ENCODE measurements at places on chromosomes 1 and 21. TPM values are rescaled to one million over a fixed set of nuclear protein-coding genes. Genes with fewer than 3 reads are reported as not detected.

DNA sequence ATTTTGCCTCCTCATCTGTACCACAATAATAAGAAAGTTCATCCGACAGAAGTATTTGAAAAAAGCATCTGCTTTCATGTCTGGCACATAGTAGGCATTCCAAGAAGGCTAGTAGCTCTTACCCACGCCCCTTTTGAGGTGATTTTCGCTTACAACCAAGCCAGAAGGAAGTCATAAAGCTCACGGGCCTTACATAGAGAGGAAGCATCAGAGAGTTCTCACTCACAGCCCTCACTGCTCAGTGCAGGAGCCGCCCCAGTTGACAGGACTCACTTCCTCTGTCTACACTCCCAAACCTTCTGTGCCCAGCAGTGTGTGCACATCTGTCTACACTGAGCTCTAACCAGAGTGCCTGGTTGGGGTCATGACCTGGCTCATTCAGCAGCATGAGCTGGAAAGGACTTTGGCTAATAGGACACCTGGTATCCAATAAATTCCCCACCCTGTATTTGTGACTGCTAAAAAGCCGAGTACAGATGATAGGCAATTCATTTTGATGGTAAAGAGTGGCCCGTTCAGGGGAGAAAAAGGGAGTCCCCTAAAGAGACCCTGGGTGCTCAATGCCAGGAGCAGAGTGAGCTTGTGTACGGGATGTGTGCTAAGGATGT is 36.8 kb upstream of the DUSP10 start:
- no peaks in the 10 kb centered on the region for H3K4me1 ChIP-seq
- no peak overlapping the region for H3K4me3 ChIP-seq
- DNase-seq = no peak
- no peaks in the 10 kb centered on the region for H3K36me3 ChIP-seq
- H3K27me3 ChIP-seq = no peaks in the 10 kb centered on the region

DNA sequence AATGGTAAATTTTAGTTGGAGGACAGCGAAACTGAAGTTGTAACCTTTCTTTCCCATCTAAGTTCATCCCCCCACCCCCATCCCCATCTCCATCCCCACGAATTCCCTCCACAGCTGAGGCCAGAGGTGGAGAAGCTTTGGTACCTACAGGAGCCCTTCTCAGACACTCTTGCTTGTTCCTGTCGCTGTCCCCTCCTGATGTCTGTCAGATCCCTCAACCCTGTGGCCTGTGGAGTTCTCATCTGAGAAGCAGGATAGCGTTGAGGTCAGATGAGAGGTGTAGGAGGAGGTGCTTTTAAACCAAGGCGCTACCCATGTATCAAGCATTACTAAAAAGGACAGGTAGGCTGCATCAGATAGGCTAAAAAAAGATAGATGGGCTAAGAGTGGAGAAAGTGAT is 769 bp downstream of the NTPCR start:
- no peak for DNase-seq
- peaks cover 3% of the 10 kb centered on the region for H3K4me1 ChIP-seq
- H3K4me3 ChIP-seq = peak overlapping the region; percentile 98
- no peaks in the 10 kb centered on the region for H3K27me3 ChIP-seq

The TSPAN1 gene
- total RNA-seq = 0.18 TPM

DNA sequence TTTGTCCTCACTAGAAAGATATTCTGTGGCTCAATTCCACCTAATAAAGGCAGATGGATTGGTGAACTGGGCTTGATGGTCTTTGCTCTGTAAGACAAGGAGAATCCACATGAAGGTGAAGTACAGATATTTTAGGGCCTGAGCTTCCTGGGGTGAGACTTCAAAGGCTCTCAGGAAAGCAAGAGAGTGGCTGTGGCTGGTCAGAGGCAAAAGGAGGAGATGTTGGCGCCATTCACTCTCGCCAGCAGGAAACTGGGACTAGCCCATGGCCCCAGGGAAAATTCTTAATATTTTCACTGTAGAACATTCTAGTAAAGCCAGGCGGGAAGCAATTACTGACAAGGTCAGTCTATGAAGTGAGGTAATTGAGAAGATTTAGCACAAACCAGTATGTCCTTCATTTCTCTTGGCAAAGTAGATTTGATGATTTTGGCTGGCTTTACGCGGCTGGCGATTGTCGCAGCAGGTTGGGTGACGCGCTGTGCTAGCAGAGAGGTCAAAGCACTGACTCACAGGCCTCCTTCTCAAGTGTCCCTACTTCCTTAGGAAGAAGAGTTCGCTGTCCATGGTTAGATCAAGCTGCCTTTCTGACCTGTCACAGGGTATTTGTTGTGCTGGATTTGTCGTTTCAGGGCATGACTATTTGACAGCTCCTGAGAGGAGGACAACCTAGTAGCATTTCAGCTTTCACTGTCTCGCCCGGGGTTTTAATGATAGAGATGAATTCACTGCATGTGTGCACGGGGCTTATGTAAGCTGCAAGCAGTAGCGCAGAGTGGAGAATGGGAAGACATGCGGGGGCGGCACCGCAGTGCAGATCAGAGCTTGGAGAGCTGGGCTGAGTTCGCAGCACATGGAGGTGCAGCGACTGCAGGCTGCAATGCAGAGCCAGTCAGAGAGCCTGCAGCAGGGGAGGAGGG is 32.7 kb downstream of the XCL1 start:
- no peak overlapping the region for H3K4me3 ChIP-seq
- H3K36me3 ChIP-seq = no peaks in the 10 kb centered on the region
- H3K27me3 ChIP-seq = no peaks in the 10 kb centered on the region
- DNase-seq = peak; percentile 81

- no peaks in the 10 kb centered on the region for H3K36me3 ChIP-seq
- H3K27me3 ChIP-seq = no peaks in the 10 kb centered on the region
- DNase-seq = no peak
- no peaks in the 10 kb centered on the region for H3K4me1 ChIP-seq
Observed at GRCh38 chr1:236495467-236496112, 28.2 kb upstream of the LGALS8 start.

DNA sequence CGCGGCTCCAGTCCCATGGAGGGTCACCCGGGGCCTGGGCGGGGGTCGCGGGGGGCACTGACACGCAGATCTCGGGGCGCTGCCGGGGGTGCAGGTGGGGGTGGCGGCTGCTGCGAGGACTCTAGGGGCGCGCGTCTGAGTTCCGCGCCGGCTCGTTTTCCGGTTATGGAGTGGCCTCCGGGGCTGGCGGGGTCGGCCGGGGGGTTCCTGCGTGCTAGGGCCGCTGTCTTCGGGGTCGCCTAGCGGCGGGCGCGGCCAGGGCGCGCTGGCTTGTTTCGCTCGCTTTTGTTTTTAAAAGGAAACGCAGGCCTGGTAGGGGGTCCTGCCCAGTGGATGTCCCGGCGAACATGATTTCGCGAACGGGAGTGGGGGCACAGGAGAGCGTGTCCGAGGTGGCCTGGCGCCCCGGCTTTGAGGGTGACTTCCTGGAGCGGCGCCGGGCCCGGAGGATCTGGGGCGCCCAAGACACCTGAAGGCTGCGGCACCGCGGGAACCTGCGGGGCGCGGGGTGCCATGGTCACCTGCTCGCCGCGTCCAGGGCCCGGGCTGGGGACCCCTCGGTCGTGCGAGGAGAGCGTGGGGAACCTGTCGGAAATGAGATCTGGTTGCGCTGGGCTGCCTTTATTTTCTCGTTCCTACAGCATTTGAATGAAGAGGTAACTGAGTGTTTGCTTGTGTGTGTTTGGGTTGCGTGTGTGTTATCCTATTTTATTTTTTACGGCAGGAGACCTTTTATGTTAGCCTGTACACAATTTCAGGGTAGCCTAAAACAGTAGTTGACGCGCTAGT is 618 bp downstream of the ETS2 start:
- H3K4me1 ChIP-seq = peaks cover 4% of the 10 kb centered on the region
- H3K27ac ChIP-seq = peak overlapping the region; percentile 96
- H3K4me3 ChIP-seq = peak overlapping the region; percentile 97
- peak; percentile 69 for DNase-seq
- no peaks in the 10 kb centered on the region for H3K27me3 ChIP-seq

- DNase-seq = no peak
- H3K36me3 ChIP-seq = no peaks in the 10 kb centered on the region
- H3K27me3 ChIP-seq = no peaks in the 10 kb centered on the region
- H3K4me3 ChIP-seq = no peak overlapping the region
Observed at GRCh38 chr1:8107897-8108296, 81.8 kb upstream of the ERRFI1 start.

The CR1 gene
- 1.7 TPM for total RNA-seq

GRCh38 chr1:13494712-13495111 is 19.1 kb downstream of the LRRC38 start:
- no peak for DNase-seq
- no peaks in the 10 kb centered on the region for H3K36me3 ChIP-seq
- no peak overlapping the region for H3K4me3 ChIP-seq

DNA sequence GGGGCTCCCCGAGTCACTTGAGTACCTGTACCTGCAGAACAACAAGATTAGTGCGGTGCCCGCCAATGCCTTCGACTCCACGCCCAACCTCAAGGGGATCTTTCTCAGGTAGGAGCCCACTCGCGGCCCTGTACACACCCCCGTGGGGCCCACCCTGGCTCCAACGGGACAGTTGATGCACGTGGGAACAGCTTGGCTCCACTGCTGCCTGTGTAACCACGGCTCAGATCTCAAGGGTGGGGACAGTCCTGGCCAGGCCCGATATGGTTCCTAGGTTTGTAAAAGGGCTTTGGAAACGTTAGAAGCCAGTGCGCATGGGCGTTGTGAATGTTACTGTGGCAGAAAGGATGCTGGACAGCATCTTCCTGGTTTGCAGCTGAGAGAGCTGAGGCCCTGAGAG is 18.8 kb downstream of the PODN start:
- H3K4me3 ChIP-seq = no peak overlapping the region
- H3K27me3 ChIP-seq = no peaks in the 10 kb centered on the region
- peaks cover 3% of the 10 kb centered on the region for H3K36me3 ChIP-seq
- H3K27ac ChIP-seq = no peak overlapping the region
- H3K4me1 ChIP-seq = no peaks in the 10 kb centered on the region

DNA sequence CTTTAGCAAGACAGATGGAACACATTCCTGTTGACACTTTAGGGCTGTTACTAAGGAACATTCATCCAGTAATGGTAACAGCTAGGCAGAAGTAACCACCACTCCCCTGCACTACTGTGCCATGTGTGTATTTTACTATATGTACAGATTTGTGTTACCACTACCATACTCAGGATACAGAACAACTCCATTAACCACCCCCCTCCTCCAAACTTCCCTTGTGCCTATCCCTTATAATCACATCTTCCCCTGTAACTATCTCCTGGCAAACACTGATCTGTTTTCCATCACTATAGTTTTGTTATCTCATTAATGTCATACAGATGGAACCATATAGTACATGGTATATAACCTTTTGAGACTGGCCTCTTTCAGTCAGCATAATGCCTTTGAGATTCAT is 3.9 kb upstream of the POU2F1 start:
- DNase-seq = no peak
- no peak overlapping the region for H3K27ac ChIP-seq
- H3K4me1 ChIP-seq = no peaks in the 10 kb centered on the region
- H3K36me3 ChIP-seq = no peaks in the 10 kb centered on the region
- H3K27me3 ChIP-seq = no peaks in the 10 kb centered on the region

DNA sequence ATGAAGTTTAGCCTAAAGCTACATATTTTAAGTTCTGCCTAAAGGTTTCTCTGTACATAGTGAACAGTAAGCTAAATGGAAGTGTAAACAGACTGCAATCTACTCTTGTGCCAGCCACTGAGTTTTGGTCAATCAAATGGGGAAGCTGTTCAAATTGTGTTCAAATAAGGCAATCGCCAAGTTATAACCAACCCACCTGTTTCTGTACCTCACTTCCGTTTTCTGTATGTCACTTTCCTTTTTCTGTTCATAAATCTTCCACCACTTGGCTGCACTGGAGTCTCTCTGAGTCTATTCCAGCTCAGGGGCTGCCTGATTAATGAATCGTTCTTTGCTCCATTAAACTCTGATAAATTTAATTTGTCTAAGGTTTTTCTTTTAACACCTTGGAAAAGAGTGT is 10.8 kb upstream of the THEM4 start:
- no peak for DNase-seq
- H3K36me3 ChIP-seq = no peaks in the 10 kb centered on the region
- H3K4me3 ChIP-seq = no peak overlapping the region
- no peak overlapping the region for H3K27ac ChIP-seq
- no peaks in the 10 kb centered on the region for H3K27me3 ChIP-seq
- H3K4me1 ChIP-seq = no peaks in the 10 kb centered on the region

The OR10Z1 gene
- total RNA-seq = not detected

- H3K27me3 ChIP-seq = no peaks in the 10 kb centered on the region
- no peaks in the 10 kb centered on the region for H3K36me3 ChIP-seq
- peak overlapping the region; percentile 82 for H3K27ac ChIP-seq
- H3K4me3 ChIP-seq = no peak overlapping the region
- DNase-seq = no peak
Observed at GRCh38 chr1:201496296-201496690, 10.6 kb downstream of the CSRP1 start.

The OR2M3 gene
- not detected for total RNA-seq

The GNAT2 gene
- not detected for total RNA-seq

- H3K36me3 ChIP-seq = no peaks in the 10 kb centered on the region
- no peaks in the 10 kb centered on the region for H3K4me1 ChIP-seq
- DNase-seq = no peak
- H3K4me3 ChIP-seq = no peak overlapping the region
Observed at GRCh38 chr1:182283746-182284544, 107.6 kb downstream of the GLUL start.

- peaks cover 10% of the 10 kb centered on the region for H3K4me1 ChIP-seq
- no peak for DNase-seq
- H3K27ac ChIP-seq = no peak overlapping the region
Observed at GRCh38 chr1:151981178-151981525, 12.5 kb downstream of the S100A10 start.

DNA sequence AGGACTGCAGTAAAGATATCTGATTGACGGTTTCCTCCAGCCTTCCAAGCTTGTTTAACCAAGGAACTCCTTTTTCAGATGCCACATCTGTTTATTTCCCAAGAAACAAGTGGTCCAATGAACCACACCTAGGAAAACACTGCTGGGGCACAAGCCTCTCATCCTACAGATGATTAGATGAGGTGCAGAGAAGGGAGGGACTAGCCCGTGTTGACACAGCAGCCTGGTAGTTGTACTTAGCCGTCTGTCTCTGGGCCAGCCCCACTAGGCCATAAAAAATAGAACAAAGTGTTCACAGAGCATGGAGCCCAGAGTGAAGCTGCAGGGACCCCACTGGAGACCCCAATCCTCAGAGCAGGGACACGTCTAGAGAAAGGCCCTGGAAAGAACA is 32.1 kb downstream of the LRP8 start:
- peaks cover 2% of the 10 kb centered on the region for H3K4me1 ChIP-seq
- no peaks in the 10 kb centered on the region for H3K27me3 ChIP-seq
- no peak overlapping the region for H3K27ac ChIP-seq
- DNase-seq = no peak
- no peak overlapping the region for H3K4me3 ChIP-seq

DNA sequence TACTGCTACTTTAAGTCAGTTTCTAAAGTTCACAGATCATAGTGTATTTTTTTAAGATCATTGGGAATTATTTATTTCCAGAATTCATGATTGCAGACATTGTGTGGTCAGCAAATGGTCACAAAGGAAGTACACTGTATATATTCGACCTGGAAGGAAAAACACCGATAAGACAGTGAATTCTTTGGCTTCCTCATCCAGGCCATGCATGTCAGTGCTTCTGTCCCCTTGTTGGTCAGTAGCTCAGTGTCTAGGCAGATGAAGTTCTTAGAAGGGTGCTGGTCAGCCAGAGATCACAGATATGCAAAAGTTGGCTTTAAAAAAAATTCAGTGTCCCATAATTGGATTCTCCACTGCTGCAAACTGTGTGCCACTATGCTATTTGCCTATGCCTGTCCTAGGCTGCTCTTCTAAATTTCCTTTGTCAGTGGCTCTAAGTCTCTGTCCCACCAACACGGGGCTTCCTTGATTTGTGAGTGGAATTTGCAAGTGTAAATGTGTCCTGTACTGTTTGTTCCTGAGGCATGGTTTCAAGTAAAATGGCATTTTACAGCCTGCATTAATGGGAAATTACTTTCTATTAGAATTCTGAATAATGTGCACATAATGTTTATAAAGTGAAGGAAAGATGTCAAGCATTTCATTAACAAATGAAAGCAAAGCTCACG is 12.0 kb upstream of the VAMP4 start:
- no peak overlapping the region for H3K4me3 ChIP-seq
- no peak for DNase-seq
- H3K27ac ChIP-seq = no peak overlapping the region
- H3K27me3 ChIP-seq = no peaks in the 10 kb centered on the region
- H3K36me3 ChIP-seq = no peaks in the 10 kb centered on the region
